ENCODE measurements at places on chromosomes 5 and 9.

GRCh38 chr9:91694081-91694870, 255.8 kb downstream of the ROR2 start:
- DNase-seq, result no peak

GRCh38 chr5:95853490-95853889, 31.0 kb upstream of the GLRX start:
- no peak for DNase-seq

DNA sequence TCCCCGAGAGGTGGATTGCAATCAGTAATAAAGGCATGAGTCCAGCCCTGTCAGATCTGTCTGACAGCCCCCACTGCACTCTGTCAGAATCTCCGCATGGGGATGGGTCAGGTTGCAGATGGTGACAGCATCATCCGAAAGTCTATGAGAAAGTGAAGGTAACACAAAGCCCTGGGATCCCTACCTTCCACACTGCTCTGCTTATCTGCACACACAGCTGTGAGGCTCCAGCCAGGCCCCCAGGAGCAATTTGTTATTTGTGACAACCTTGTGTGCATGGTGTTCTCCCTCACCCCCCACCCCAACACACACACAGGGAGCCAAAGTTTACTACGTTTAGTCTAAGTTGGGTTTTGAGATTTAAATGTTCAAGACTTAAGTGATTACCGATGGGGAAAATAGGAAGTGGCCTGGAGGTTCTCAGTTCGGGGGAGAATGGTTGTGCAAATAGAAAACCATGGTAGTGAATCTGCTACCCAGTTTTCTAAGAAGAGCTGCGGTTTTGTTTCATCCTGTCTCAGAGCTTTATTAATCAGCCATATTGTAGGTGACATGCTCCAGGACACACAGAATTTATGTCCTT, 92.7 kb downstream of the SV2C start:
- no peak for DNase-seq

- no peak for DNase-seq
Measured at GRCh38 chr9:12708562-12709298, 15.5 kb downstream of the TYRP1 start.

- DNase-seq, result no peak
Measured at GRCh38 chr5:4939042-4939781, 200.9 kb upstream of the ADAMTS16 start.

Data from stimulated activated CD4-positive, alpha-beta T cell treated with anti-CD3 and anti-CD28 coated beads, Interleukin-12 subunit alpha, Interleukin-12 subunit beta, amount 100 ng/mL, for 48 hours (primary cell).